ENCODE measurements at places on chromosomes 4 and X. TPM values are rescaled to one million over a fixed set of nuclear protein-coding genes. Genes with fewer than 3 reads are reported as not detected.

Gene CCDC160
- total RNA-seq: not detected

Gene SERPINA7
- not detected for total RNA-seq

DNA sequence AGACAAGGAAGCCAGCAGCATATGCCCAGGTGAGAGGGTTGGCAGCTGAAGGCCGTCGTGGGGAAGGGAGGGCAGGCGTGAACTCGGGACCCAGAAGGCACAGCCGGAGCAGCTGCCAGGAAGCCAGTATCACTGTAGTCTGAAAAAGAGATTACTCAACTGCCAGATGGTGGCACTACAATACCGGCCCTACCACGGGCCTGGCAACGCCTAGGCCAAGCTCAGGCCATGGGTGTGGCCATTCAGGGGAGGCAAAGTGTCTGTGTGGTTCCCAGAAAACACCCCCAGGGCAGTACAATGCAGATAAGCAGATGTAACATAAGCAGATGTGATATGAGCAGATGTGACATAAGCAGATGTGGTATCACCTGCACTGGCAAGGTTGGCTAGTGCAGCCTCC, 236.0 kb downstream of the AFAP1 start:
- DNase-seq: no peak

- DNase-seq: no peak
Measured at GRCh38 chr4:118361192-118361591, 8.4 kb upstream of the PRSS12 start.

- no peak for DNase-seq
Measured at GRCh38 chrX:123274796-123275195, 90.7 kb downstream of the GRIA3 start.

All from T-helper 17 cell (primary cell).